ENCODE measurements at places on chromosomes 3 and 15. TPM values are rescaled to one million over a fixed set of nuclear protein-coding genes. Genes with fewer than 3 reads are reported as not detected.

DNA sequence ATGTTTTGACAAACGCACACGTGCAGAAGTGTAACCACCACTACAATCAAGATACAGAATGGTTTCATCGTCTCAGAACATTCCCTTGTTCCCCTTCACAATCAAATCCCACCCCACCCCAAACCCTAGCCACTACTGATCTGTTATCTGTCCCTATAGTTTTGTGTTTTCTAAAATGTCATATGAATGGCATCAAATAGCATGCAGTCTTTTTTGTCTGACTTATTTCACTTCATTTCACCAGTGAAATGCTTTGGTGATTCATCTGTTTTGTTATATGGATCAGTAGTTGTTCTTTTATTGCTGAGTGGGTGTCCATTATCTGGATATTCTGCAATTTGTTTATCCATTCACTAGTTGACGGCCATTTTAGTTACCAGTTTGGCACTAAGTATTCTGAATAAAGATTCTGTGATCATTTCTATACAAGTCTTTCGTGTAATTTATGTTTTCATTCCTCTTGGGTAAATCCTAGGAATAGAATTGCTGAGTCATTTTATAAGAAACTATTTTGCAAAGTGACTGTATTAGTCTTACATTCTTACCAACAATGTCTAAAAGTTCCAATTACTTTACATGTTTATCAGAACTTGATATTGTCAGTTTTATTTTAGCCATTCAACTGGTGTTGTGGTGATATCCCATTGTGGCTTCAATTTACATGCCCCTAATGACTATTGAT is 232.8 kb downstream of the CLSTN2 start:
- H3K4me3 ChIP-seq, result no peak overlapping the region
- no peaks in the 10 kb centered on the region for H3K36me3 ChIP-seq
- DNase-seq, result no peak

GRCh38 chr3:159779883-159780282 is 208.8 kb upstream of the IL12A start:
- no peak for DNase-seq
- H3K36me3 ChIP-seq, result peaks cover 10% of the 10 kb centered on the region
- H3K4me3 ChIP-seq, result no peak overlapping the region
- H3K4me1 ChIP-seq, result peaks cover 45% of the 10 kb centered on the region
- no peaks in the 10 kb centered on the region for H3K27me3 ChIP-seq

PRSS50 gene
- 4.8 TPM for total RNA-seq

- H3K27ac ChIP-seq, result no peak overlapping the region
- no peaks in the 10 kb centered on the region for H3K27me3 ChIP-seq
- H3K36me3 ChIP-seq, result no peaks in the 10 kb centered on the region
- no peaks in the 10 kb centered on the region for H3K4me1 ChIP-seq
Measured at GRCh38 chr3:105030211-105030610, 336.5 kb upstream of the ALCAM start.

DNA sequence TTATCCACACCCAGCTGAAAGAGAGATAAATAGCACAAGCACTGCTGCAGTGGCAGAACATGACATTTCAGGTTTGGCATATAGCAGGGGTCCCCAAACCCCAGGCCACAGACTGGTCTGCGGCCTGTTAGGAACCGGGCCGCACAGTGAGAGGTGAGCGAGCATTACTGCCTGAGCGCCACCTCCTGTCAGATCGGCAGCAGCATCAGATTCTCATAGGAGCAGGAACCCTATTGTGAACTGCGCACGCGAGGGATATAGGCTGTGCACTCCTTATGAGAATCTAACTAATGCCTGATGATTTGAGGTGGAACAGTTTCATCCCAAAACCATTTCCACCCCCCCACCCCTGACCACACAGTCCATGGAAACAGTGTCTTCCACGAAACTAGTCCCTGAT is 54.6 kb downstream of the CCR4 start:
- peaks cover 5% of the 10 kb centered on the region for H3K4me1 ChIP-seq
- no peak overlapping the region for H3K4me3 ChIP-seq
- DNase-seq, result no peak
- H3K27ac ChIP-seq, result no peak overlapping the region

- H3K27ac ChIP-seq, result no peak overlapping the region
- no peaks in the 10 kb centered on the region for H3K27me3 ChIP-seq
- no peaks in the 10 kb centered on the region for H3K36me3 ChIP-seq
- DNase-seq, result no peak
- H3K4me3 ChIP-seq, result no peak overlapping the region
Measured at GRCh38 chr3:177672252-177672911, 475.1 kb upstream of the TBL1XR1 start.

- no peak overlapping the region for H3K27ac ChIP-seq
- peaks cover 4% of the 10 kb centered on the region for H3K4me1 ChIP-seq
- H3K4me3 ChIP-seq, result no peak overlapping the region
- H3K27me3 ChIP-seq, result no peaks in the 10 kb centered on the region
Measured at GRCh38 chr3:154872696-154873095, 207.4 kb upstream of the MME start.

GRCh38 chr3:16516695-16517481 is 3.4 kb upstream of the RFTN1 start:
- peaks cover 62% of the 10 kb centered on the region for H3K27me3 ChIP-seq
- no peak for DNase-seq
- H3K4me1 ChIP-seq, result peaks cover 42% of the 10 kb centered on the region
- H3K36me3 ChIP-seq, result no peaks in the 10 kb centered on the region
- H3K27ac ChIP-seq, result no peak overlapping the region

COLQ gene
- total RNA-seq, result 10.0 TPM

- no peak for DNase-seq
- peak overlapping the region; percentile 86 for H3K27ac ChIP-seq
- H3K36me3 ChIP-seq, result peaks cover 4% of the 10 kb centered on the region
- H3K4me1 ChIP-seq, result peaks cover 48% of the 10 kb centered on the region
Measured at GRCh38 chr3:67653425-67654098, 850 bp downstream of the SUCLG2 start.

SPSB4 gene
- 12.9 TPM for total RNA-seq

MUC4 gene
- 0.96 TPM for total RNA-seq

- H3K27ac ChIP-seq, result no peak overlapping the region
- peaks cover 1% of the 10 kb centered on the region for H3K4me1 ChIP-seq
- H3K36me3 ChIP-seq, result no peaks in the 10 kb centered on the region
- no peak for DNase-seq
Measured at GRCh38 chr3:41411065-41411464, 211.8 kb downstream of the CTNNB1 start.

- H3K27ac ChIP-seq, result no peak overlapping the region
- DNase-seq, result no peak
- no peaks in the 10 kb centered on the region for H3K36me3 ChIP-seq
- peaks cover 12% of the 10 kb centered on the region for H3K4me1 ChIP-seq
- H3K27me3 ChIP-seq, result no peaks in the 10 kb centered on the region
Measured at GRCh38 chr3:2512881-2513280, 414.2 kb downstream of the CNTN4 start.

DNA sequence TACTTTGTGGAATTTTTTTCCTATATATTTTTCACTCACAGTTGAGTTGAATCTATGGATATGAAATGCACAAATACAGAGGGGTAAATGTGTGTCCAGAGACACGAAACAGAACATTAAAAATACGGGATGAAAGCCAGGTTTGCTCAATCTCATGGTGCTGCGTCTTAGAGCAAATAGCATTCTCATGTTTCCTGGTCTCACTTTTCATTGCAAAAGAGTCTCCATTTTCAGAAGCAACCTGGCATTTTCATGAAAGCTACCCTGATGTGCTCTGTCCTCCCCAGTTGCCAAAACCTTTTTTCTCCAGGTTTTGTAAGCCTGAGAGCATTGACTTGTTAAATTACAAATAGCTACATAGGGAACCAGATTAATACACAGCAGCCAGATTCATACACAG is 49.5 kb upstream of the MBNL1 start:
- H3K4me1 ChIP-seq, result peaks cover 6% of the 10 kb centered on the region
- no peak for DNase-seq
- no peak overlapping the region for H3K27ac ChIP-seq
- no peaks in the 10 kb centered on the region for H3K27me3 ChIP-seq

- H3K27ac ChIP-seq, result no peak overlapping the region
- H3K36me3 ChIP-seq, result peaks cover 4% of the 10 kb centered on the region
- H3K4me1 ChIP-seq, result peaks cover 16% of the 10 kb centered on the region
- no peak overlapping the region for H3K4me3 ChIP-seq
Measured at GRCh38 chr3:113166719-113167492, 44.5 kb upstream of the BOC start.

DNA sequence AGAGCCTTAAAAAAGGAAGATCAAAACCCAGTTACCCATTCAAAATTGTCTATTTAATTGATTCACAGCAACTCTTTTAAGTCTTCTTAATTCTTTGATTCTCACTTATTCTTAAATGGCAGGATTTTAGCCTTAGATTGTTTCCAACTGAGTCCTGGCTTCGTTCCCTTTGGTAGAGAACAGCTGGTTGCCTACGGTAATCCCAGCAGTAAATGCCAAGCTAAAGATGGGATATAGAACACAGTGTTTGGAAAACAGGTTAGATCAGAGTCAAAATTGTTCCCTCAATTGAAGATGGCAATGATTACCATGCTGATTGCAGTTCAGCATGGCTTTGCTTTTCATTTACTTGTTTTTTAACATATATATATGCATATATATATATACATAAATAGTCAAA is 300.9 kb downstream of the PYDC2 start:
- DNase-seq, result no peak
- no peaks in the 10 kb centered on the region for H3K27me3 ChIP-seq
- no peaks in the 10 kb centered on the region for H3K36me3 ChIP-seq

POTEB2 gene
- not detected for total RNA-seq

CPEB1 gene
- total RNA-seq, result 0.69 TPM

GRCh38 chr3:119715105-119715504 is 12.3 kb downstream of the CFAP91 start:
- H3K36me3 ChIP-seq, result peaks cover 5% of the 10 kb centered on the region
- no peak overlapping the region for H3K4me3 ChIP-seq
- H3K27me3 ChIP-seq, result no peaks in the 10 kb centered on the region
- H3K4me1 ChIP-seq, result no peaks in the 10 kb centered on the region
- DNase-seq, result no peak
- H3K27ac ChIP-seq, result no peak overlapping the region

- no peak for DNase-seq
- H3K36me3 ChIP-seq, result no peaks in the 10 kb centered on the region
- no peaks in the 10 kb centered on the region for H3K27me3 ChIP-seq
Measured at GRCh38 chr3:170753421-170754310, 116.3 kb downstream of the RPL22L1 start.

AGTR1 gene
- total RNA-seq, result 0.34 TPM

- no peak overlapping the region for H3K4me3 ChIP-seq
- H3K4me1 ChIP-seq, result peaks cover 5% of the 10 kb centered on the region
- no peak overlapping the region for H3K27ac ChIP-seq
Measured at GRCh38 chr3:156509189-156510174, 45.4 kb downstream of the SSR3 start.

- H3K36me3 ChIP-seq, result peaks cover 2% of the 10 kb centered on the region
- no peaks in the 10 kb centered on the region for H3K27me3 ChIP-seq
- H3K27ac ChIP-seq, result no peak overlapping the region
- H3K4me3 ChIP-seq, result no peak overlapping the region
Measured at GRCh38 chr3:46997453-46998091, 18.1 kb downstream of the NBEAL2 start.

GRCh38 chr15:40695469-40695890 is 506 bp downstream of the RAD51 start:
- H3K36me3 ChIP-seq, result no peaks in the 10 kb centered on the region
- H3K27ac ChIP-seq, result peak overlapping the region; percentile 95
- H3K4me1 ChIP-seq, result peaks cover 14% of the 10 kb centered on the region
- DNase-seq, result no peak

GRCh38 chr15:78006567-78007205 is 70.8 kb downstream of the TBC1D2B start:
- no peaks in the 10 kb centered on the region for H3K27me3 ChIP-seq
- H3K27ac ChIP-seq, result no peak overlapping the region
- peaks cover 14% of the 10 kb centered on the region for H3K36me3 ChIP-seq
- no peak overlapping the region for H3K4me3 ChIP-seq
- H3K4me1 ChIP-seq, result peaks cover 5% of the 10 kb centered on the region
